ENCODE measurements at places on chromosomes 12 and 14.

- DNase-seq = no peak
Measured at GRCh38 chr14:88516861-88517357, 37.9 kb downstream of the PTPN21 start.

DNA sequence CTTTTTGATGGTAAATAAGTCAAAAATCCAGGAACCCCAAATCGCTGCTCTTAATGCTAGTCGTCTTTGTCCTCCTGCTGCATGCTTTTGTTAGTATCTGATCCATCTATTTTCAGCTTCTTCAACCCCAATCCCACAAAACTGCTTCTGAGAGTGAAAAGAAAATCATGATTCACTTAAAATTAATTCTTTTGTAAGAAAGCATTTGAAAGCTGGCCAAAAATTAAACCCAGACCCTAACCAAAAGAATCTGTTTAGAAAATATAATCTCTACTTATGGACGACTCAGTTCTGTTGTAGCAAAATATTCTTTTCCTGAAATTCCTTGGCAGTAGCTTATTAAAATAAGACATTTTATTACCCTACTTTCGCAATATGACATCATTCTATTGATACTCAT, 443.6 kb upstream of the SYT1 start:
- no peak for DNase-seq

DNA sequence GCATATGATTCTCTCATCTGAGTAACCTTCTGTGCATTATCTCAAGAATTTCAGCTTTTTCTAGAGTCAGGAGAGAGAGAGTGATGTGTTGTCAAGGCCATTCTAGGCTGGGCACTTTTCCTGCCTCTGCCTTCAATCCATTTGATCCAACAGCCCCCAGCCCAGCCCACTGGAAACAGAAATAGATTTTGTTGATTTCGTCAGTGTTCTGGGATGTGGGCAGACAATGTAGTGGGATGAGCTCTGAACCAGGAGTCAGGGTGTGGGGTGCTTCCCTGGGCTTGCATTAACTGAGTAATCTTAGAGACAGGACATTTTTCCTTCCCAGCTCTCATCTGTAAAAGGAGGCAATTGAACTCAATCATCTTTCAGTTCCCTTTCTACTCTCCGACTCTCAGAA, 42.5 kb upstream of the RPH3A start:
- no peak for DNase-seq

DNA sequence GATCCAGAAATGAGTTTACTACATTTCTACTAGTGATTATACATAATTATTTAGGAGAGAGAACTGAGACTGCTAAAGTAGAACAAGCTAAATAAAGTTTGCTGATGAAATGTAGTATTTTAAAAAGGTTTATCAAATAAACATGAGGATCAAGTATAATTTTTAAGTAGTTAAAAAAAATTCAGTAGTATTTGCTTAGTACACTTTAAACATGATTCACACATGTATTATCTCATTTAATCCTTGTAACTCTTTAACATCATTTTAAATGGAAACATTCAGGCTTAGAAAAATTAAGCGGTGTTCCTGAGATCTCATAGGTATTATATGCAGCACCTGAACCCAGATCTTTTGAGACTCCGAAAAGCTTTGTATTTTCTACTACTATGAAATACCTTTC, 8.7 kb downstream of the SNW1 start:
- no peak for DNase-seq

GRCh38 chr12:67154901-67155300, 114.3 kb upstream of the CAND1 start:
- no peak for DNase-seq

- DNase-seq = no peak
Measured at GRCh38 chr12:16955083-16955657, 349.2 kb upstream of the LMO3 start.

All from NCI-H2107 (cell line).